ENCODE measurements at places on chromosomes 2 and 18.

- DNase-seq, result no peak
Observed at GRCh38 chr2:165624470-165624800, 154.9 kb downstream of the CSRNP3 start.

DNA sequence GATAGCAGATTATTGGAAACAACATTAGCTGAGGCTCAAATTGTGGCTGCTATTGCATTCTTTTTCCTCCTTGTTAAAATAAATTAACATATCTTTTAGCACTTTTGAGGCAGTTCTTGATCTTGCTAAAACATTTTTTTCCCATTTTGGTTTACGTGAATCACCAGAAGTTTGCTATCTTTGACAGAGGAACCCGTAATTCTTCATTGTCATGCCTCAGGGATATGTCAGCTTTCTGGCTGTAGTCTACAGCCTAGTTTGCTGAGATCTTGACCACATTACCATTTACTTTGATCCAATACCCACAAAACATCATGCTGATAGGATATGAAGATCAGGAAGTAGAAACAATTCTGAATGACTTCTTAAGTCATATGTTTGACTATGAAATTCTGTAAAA lies 25.1 kb upstream of the FANCL start:
- DNase-seq, result no peak

GRCh38 chr2:46134531-46135227 lies 162.5 kb upstream of the EPAS1 start:
- peak; percentile 74 for DNase-seq

GRCh38 chr2:119160361-119160990 lies 1.9 kb upstream of the C1QL2 start:
- DNase-seq, result no peak

GRCh38 chr2:3173031-3173430 lies 204.6 kb downstream of the EIPR1 start:
- DNase-seq, result no peak

GRCh38 chr2:26011990-26012856 lies 21.7 kb upstream of the RAB10 start:
- peak; percentile 40 for DNase-seq

DNA sequence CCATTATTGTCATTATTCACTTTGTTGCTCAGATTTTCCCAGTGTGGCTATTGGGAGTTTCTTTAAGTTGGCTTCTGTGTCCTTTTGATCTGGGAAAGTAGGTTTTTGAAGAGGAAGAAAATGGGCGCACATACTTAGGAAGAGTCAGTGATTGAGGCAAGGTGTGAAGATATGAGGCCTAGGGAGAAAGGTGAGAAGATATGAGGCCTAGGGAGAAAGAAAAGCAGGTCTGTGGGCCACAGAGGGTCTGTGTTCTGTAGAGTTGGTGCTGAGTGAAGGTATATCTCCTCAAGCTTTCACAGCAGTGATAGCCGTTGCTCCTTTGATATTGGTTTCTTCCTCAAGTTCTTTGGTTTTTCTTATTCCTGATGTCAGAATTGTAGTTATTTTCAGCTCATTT lies 126.2 kb downstream of the AGPS start:
- DNase-seq, result no peak

DNA sequence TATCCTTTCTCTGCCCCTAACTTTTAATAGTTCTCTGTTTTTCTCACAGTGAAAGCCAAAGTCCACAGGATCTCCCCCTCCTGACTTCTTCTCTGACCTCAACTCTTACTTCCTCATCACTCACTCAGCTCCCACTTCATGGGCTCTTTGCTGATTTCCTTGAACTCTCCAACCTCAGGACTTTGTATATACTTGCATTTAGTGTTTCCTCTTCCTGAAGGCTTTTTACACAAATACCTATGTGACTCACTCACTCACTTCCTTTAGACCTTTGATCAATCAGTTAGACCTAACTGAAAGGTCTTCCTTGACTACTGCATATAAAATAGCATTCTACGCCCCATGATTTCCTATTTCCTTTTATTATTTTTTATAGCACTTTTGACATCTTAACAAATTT lies 233.1 kb upstream of the MEX3C start:
- no peak for DNase-seq

DNA sequence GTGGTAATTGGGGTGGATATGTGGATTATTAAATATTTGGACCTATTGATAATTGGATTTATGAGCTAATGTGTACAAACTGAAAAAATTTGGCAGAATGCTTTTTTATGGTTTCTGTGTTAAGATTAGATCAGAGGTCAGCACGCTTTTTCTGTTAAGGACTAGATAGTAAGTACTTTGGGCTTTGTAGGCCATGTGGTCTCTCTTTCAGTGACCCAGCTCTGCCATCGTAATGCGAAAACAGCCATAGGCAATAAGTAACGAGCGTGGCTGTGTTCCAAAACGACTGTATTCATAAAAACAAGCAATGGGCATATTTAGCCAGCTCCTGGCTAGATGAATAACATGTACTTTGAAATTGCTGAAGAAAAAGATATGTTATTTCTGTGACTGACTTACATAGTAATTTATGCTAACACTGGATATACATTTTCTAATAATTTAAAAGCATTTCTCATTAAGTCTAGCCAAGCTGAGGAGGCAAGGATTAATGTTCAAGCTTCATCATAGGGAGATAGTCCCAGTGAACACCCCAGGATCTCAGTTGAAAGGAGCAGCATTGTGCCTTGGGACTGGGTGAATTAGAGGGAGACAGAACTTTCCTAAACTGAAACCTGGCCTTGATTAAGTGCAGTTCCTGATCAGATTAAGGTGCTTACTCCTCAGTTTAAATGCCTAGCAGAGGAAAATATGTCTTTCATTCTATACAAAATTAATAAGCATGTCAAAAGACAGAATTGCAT lies 20.0 kb downstream of the CCDC138 start:
- no peak for DNase-seq

- DNase-seq, result peak; percentile 28
Observed at GRCh38 chr2:80255918-80256781, 48.4 kb downstream of the LRRTM1 start.

DNA sequence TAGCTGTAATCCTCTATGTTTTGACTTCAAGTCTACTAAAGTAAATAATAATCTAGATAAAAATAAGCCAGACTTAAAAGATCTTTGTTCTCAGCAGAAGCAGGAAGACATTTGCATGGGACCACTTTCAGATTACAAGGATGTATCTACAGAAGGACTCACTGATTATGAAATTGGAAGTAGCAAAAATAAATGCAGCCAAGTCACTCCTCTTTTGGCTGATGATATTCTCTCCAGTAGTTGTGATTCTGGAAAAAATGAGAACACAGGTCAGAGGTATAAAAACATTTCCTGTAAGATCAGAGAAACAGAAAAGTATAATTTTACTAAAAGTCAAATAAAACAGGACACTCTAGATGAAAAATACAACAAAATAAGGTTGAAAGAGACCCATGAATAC lies 338.4 kb downstream of the ZNF804A start:
- no peak for DNase-seq

- DNase-seq, result no peak
Observed at GRCh38 chr2:66448136-66448991, 13.4 kb downstream of the MEIS1 start.

DNA sequence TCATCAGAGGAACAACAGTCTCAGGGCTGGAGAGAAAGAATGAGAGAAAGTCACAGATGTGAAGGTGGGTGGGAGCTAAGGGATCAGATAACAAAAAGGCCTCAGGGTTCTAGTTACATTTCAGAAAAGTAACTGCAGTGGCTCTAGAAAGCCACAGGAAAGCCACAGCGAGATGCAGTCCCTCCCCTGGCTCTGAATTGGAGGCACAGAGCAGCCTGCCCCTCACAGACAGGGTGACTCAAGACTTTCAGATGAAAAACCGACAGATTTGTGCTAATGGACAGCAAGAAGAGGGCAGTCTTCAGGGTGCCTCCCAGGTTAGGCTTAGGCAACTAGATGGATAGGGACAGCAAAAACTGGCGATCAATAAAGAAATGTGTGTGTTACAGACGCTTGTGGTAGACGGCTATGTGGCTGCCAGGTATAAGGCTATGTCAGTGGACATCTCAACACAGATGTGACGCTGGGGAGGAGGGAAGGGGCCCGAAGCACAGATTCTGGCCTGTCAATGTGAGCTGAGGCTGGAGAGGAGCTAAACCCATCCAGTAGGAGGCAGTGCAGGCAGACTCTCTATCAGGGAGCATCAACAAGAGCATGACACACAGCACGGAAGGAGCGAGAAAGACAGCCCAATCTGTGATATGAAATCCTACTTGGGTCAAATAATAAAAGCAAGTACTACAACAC lies 26.2 kb downstream of the UNC50 start:
- DNase-seq, result no peak

DNA sequence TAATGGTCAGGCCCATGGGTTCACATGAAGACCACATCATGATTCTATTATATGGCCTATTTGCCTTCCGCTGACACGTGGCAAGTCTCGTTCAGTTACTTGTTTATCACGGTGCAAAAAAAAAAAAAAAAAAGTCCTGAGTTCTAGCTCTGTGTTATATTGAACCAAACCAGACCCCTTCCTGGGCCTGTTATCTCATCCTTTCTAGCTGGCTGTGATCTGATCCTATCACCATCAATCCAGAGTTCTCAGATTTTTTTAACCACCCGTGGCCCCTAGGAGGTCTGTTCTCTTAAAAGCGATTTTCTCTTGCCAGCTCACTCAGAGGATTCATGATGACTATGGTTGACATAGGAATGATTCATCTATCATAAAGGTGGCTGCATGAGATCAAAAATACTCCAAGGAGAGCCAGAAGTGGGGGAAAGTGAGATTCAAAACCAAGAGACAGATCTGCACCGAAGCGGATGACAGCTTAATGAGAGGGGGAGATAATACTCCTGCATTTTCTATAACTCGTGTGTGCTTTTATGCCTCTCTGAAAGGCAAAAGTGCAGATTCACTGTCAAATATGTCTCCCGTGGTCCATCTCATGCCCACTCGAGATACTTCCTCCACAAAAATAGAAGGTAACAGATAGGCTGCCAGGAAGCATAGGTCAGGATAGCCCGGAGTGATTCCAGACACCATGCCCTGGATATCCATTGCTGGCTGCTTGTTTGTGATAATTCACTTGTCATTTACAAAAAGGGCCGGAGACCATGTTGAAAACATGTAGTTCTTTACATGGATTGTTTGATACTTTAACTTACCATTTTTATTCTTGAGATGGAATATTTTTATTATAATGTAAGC lies 505.7 kb upstream of the KLHL29 start:
- DNase-seq, result no peak
